ENCODE measurements at places on chromosomes 13 and 19. TPM values are rescaled to one million over a fixed set of nuclear protein-coding genes. Genes with fewer than 3 reads are reported as not detected.

- no peak for DNase-seq
Observed at GRCh38 chr13:52344108-52344507, 61.9 kb downstream of the THSD1 start.

DNA sequence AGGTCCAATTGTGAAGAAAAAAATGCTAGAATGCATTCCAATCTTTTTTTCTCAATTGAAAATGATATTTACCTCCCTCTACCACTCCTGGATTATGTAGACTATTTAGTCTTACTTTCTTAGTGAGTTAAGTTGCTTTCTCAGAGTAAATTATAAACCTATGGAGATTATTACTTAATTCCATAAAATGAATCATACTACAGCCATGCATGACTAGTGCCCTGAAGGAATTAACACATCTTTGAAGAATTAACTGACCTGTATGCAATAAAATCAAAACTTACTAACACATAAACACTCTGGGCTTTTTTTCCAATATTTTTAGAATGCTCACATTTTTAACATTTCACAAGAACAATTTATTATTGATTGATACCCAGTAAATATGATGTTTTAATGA lies 379.4 kb upstream of the DACH1 start:
- no peak for DNase-seq

GRCh38 chr13:97460004-97460775 lies 26.2 kb downstream of the RAP2A start:
- no peak for DNase-seq

DNA sequence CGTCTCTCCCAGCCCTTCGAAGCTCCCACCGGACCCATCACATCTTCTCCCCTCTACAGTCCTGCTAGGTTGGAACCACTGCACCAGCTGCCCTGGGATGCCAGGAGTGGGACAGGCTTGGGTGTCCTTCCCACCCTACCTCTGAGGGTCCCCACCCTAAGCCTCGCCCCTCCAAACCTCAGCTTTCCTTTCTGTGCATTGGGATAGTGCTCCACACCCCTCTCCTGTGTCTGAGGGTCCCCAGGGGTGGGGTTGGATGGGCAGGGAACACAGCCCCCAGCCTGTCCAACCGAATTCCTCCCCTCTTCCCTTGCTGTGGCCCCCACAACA lies 1.9 kb upstream of the BCL3 start:
- DNase-seq, result no peak

- no peak for DNase-seq
Observed at GRCh38 chr13:98838776-98839175, 86.3 kb upstream of the SLC15A1 start.

DNA sequence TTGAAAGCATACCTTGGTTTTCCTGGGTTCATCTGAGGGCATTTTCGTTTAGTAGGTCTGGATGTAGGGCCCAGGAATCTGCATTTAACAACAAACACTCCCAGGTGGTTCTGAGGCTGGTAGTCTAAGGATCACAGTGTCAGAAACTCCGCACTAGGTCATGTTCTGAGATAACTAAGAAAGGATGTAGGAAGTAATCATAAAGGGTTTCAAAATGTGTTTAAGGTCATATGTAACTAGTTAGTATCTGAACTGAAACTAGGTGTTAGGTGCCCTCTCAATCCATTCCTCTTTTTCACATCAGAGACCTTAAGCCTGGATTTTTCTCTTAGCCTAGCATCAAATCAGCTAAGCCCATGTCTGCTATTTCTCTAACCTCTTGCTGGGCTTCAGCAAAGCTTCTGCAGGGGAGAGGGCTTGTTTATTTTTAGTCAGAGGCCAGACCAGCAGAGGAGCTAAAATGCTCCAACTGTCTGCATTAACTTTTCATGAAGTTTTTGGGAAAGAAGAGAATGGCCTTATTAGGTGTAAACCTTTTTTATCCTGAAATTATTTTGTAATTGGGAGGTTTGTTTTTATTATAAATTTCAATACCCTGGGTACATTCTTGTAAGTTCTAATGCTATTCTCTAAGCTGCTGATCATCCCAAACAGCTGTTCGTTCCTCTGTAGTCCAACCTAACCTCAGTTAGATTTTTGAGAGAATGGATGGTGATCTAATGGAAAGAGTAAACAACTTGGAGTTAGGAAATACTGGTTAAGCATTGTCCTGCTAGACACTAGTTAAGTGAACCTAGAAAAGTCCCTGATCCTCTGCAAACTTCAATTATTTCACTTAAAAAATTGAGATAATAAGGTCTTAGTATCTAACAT lies 262.8 kb upstream of the RFC3 start:
- DNase-seq, result no peak

DNA sequence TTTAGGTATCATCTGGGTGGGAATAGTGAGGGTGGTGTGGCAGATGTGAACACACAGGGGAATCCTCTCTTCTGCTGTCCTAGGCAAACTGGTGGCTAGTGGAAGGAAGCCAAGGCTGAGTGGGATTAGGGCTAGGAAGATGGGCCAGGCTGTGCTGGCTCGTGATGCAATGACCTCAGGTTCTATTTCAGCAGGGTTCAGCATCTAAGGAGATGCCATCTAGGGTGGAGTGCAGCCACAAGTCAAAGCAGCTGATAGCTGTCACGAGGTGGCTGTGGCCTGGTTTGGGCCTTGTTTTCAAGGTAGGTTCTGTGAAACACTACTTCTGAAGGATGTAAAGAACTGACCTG lies 21.6 kb downstream of the ARL11 start:
- no peak for DNase-seq

GRCh38 chr19:17327654-17328516 lies 6.8 kb downstream of the ANO8 start:
- DNase-seq, result peak; percentile 89

- DNase-seq, result no peak
Observed at GRCh38 chr13:79918620-79919019, 422.3 kb downstream of the SPRY2 start.

DNA sequence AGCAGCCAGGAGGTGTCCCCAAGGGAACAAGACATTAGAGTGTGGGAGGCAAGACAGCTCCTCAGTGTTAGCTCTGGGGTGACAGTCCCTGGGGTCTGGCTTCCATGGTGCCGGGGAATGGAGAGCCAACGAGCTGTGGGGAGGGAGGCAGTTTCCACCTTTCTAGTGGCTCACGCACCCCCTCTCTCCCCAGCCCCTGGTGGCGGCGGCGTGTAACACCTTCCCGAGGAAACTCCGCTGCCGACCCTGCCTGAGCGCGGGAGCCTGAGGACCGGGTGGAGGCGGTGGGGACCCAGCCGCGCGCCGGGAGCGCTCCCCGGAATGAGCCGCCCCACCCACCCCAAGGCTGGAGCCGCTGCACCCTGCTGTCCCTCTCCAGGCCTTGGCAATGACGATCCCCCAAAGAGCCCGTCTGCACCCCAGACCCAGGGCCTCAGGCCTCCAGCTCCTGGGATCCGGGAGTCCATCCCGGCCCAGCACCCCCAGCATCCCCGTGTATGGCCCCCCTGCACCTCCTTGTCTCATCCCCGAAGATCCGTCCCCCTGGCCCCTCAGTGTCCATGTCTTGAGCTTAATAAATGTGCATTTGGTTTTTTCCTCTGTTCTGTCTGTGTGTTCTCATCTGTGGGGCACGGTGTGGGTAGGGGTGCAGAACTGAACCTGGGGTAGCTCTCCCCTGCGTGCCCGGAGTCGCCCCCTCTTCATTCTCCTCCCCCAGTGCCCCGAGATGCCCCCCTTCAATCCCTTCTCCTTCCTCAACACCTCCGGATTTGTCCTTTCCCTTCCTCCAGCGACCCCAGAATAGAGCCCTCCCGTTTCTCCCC lies 622 bp upstream of the FXYD5 start:
- DNase-seq, result peak; percentile 51

GRCh38 chr19:3268326-3268725 lies 43.9 kb downstream of the CELF5 start:
- no peak for DNase-seq

DNA sequence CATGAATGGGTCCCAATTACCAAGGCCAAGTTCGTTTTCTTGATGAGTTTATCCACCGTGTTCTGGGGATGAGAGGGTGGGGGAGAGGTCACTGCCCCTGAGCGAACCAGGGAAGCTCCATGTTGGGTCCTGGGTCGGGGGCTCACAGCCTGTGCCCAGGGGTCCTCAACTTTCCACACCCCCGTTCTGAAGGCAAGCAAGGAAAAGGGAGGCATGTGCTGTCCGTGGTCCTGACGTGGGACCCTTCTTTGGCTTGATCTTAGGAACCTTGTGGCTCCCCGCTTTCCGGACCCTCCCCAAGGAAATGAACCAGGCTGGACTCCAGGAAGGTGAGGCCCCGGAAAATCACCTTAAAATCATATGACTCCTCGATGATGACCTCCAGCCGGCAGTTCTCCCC lies 18.2 kb upstream of the MEIS3 start:
- no peak for DNase-seq

- no peak for DNase-seq
Observed at GRCh38 chr13:99626461-99627082, 125.3 kb downstream of the TM9SF2 start.

CAB39L gene
- total RNA-seq, result 5.2 TPM

ZNF813 gene
- not detected for total RNA-seq

DKKL1 gene
- total RNA-seq, result 0.53 TPM

DNAAF3 gene
- total RNA-seq, result 17.3 TPM

ETV2 gene
- 2.0 TPM for total RNA-seq

RGCC gene
- 48.6 TPM for total RNA-seq

SHISA2 gene
- total RNA-seq, result not detected

ICAM4 gene
- not detected for total RNA-seq

NCAN gene
- not detected for total RNA-seq

ZNF793 gene
- not detected for total RNA-seq

Measured in HT-29 (cell line).